ENCODE measurements at places on chromosomes 7 and 10. TPM values are rescaled to one million over a fixed set of nuclear protein-coding genes. Genes with fewer than 3 reads are reported as not detected.

The TYW1B gene
- total RNA-seq = 4.9 TPM

The TBC1D12 gene
- total RNA-seq = 28.2 TPM

GRCh38 chr10:122347170-122347841, 27.2 kb upstream of the PLEKHA1 start:
- H3K4me1 ChIP-seq = peaks cover 12% of the 10 kb centered on the region
- H3K27me3 ChIP-seq = no peaks in the 10 kb centered on the region
- no peak for DNase-seq
- no peak overlapping the region for H3K27ac ChIP-seq

The TMEM178B gene
- 7.7 TPM for total RNA-seq

DNA sequence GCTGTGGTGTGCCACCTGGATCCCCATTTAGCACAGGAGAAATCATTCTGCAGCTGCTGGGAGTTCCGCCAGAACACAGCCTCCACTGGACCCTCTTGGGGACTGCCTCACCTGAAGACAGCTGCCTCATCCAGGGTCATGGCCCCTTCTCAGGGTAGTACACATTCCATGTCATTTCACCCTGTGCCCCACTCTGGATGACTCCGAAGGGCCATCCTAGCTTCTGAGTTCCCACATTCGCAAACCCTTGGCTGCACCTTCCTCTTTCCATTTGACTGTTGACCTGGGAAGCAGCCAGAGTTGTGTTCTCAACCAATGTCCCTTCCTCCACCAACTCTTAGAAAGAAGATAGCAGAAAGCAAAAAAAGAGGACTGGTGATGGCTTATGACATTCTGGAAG, 125.6 kb upstream of the TBX20 start:
- no peak for DNase-seq
- no peak overlapping the region for H3K4me3 ChIP-seq
- no peaks in the 10 kb centered on the region for H3K27me3 ChIP-seq
- no peaks in the 10 kb centered on the region for H3K4me1 ChIP-seq

- no peak overlapping the region for H3K27ac ChIP-seq
- H3K4me3 ChIP-seq = no peak overlapping the region
- DNase-seq = no peak
- no peaks in the 10 kb centered on the region for H3K27me3 ChIP-seq
- H3K4me1 ChIP-seq = peaks cover 3% of the 10 kb centered on the region
These were observed 292.9 kb downstream of the PTEN start for GRCh38 chr10:88156341-88156740.

The RNF133 gene
- 1.0 TPM for total RNA-seq

- H3K27ac ChIP-seq = peak overlapping the region; percentile 99
- peak overlapping the region; percentile 64 for H3K4me3 ChIP-seq
- no peaks in the 10 kb centered on the region for H3K36me3 ChIP-seq
- DNase-seq = peak; percentile 62
These were observed 737 bp downstream of the ZMIZ1 start for GRCh38 chr10:79069325-79070080.

- peaks cover 4% of the 10 kb centered on the region for H3K4me1 ChIP-seq
- no peak overlapping the region for H3K4me3 ChIP-seq
- no peaks in the 10 kb centered on the region for H3K36me3 ChIP-seq
- H3K27ac ChIP-seq = no peak overlapping the region
- peak; percentile 20 for DNase-seq
These were observed 51.8 kb upstream of the PARD3 start for GRCh38 chr10:34866848-34867247.

DNA sequence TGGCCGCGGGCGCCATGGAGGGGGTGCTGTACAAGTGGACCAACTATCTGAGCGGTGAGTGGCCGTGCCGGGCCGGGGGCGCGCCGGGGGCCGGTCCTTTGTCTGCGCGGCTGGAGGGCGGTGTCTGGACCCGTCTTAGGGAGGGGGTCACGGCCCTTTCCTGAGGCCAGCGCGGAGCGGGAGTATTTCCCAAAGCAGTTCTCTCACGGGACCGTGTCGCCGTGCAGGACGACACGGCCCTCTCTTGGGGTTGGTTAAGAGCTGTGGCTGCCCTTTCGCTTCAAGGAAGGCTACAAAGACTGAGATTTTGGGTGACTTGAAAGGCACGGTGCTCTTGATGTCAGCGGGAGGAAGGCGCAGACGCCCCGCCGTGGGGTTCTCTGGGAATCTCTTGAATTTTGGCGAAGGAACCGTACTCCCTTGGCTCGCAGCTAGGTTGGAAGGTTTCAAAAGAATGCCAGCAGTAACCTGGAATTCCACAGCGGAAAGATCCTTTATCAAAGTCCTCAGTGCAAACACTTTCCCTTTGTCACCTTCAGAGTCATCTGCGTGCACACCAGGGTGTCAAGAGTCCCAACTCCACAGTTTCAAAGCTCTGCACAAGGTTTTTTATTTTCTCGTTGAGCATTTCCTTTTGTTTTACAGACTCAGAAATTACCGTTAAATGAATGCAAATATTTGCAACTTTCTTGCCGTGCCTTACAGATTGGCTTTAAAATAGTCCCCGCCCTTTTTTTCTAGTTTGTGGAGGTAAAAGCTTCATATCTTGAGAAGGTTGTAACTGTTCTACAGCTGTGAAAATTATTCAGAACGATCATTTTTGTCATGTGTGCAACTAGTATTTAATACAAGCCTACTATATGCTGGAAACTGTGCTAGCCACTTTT, 780 bp downstream of the PLEKHA8 start:
- no peaks in the 10 kb centered on the region for H3K36me3 ChIP-seq
- H3K27me3 ChIP-seq = no peaks in the 10 kb centered on the region
- H3K4me3 ChIP-seq = peak overlapping the region; percentile 89
- peak; percentile 60 for DNase-seq
- H3K27ac ChIP-seq = peak overlapping the region; percentile 96
- peaks cover 35% of the 10 kb centered on the region for H3K4me1 ChIP-seq

- H3K4me1 ChIP-seq = peaks cover 28% of the 10 kb centered on the region
- H3K36me3 ChIP-seq = no peaks in the 10 kb centered on the region
- no peak overlapping the region for H3K27ac ChIP-seq
- no peak for DNase-seq
These were observed 3.7 kb upstream of the ELFN1 start for GRCh38 chr7:1666317-1666822.

DNA sequence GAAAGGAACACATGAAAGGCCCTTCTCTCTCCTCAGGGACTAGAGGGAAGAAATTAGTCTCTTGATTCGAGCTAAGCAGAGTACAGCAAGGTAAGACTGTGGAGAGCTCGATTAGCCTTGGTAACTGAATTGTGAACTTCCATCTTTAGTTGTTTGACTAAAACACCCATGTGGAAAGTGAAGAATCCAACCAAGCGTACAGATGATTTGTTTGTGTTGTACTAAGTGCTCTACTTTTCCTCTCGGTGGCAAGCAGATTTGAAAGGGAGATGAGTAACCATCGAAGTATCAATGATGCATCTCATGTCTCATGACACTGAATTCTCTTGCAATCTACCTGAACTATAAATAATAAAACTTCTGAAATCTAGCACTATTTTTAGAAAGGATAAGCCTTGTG, 80.7 kb downstream of the FZD1 start:
- no peaks in the 10 kb centered on the region for H3K36me3 ChIP-seq
- no peak overlapping the region for H3K4me3 ChIP-seq
- peaks cover 55% of the 10 kb centered on the region for H3K4me1 ChIP-seq
- DNase-seq = no peak
- H3K27ac ChIP-seq = peak overlapping the region; percentile 47

DNA sequence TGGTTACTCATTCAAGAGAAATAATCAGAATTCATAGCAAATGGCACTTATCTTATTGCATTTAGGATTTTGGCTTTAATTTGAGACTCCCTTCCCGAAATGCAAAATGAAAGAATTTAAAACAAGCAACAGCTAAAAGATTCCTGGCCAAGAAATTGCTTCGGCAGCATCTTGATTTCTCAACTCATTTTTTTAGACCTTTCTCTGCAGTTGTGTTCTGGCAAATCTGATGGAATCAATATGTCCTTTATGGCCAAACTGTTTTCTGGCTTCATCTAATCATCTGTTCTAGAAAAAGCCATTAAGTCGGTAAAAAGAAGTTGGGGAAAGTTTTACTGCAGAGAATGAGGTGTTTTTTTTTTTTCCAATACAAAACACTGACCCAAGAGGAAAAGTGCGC, 172.1 kb downstream of the SLC16A9 start:
- peak overlapping the region; percentile 70 for H3K27ac ChIP-seq
- no peaks in the 10 kb centered on the region for H3K27me3 ChIP-seq
- peaks cover 7% of the 10 kb centered on the region for H3K4me1 ChIP-seq
- H3K36me3 ChIP-seq = no peaks in the 10 kb centered on the region

The AS3MT gene
- total RNA-seq = 9.8 TPM

DNA sequence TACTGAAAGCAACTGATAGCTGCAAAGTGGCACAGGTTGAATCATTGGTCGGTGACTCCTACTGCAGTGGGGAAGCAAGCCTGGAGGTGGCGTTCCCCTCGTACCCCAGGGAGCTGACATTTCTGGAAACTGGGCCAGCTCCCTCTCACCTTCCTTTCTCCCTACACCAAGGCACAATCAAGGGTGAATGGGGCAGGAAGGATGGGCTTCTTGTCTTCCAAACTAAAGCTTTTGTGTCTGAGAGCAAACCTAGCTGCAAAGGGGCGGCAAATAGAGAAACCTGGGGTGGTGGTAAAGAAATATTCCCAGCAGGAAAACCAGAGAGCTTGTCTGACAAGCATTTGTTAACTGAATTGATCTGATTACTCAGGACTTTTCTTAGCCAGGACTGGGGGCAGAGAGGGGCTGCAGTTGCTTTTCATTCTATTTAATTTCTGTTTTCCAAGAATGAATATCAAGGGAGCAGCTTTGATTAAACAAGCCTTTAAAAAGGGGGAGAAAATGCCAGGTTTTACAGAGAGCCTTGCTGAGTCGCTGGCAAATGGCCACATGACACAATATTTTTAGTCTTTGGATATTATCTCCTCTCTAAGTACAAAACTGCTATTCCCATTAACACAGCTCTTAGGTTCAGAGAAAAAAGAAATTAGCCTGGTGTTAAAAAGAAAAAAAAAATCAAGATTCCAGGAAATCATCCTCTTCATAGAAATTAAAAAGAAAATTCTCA, 27.8 kb downstream of the CDHR3 start:
- no peaks in the 10 kb centered on the region for H3K36me3 ChIP-seq
- no peak overlapping the region for H3K4me3 ChIP-seq
- H3K4me1 ChIP-seq = peaks cover 45% of the 10 kb centered on the region
- H3K27me3 ChIP-seq = no peaks in the 10 kb centered on the region
- no peak overlapping the region for H3K27ac ChIP-seq
- DNase-seq = peak; percentile 24

The NPS gene
- total RNA-seq = not detected

DNA sequence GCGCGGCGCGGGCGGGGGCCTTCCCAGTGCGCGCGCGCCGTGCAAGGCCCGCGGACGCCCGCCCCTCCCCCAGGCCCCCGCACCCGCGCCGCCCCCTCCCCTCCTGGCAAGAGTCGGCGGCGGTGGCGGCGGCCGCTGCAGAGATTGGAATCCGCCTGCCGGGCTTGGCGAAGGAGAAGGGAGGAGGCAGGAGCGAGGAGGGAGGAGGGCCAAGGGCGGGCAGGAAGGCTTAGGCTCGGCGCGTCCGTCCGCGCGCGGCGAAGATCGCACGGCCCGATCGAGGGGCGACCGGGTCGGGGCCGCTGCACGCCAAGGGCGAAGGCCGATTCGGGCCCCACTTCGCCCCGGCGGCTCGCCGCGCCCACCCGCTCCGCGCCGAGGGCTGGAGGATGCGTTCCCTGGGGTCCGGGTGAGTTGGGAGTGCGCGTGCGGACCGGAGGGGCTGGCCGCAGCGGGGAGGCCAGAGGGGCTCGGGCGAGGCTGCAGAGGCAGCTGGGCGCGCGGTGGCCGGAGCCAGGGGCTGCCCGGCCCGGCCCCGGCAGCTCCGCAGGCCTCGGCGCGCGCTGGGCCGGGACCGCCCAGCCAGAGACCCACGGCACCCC, at the start of gene BMPR1A:
TSS of gene BMPR1A (plus strand) at position 109 of the 602 bp plus-strand sequence. CDS start 119,400 bp downstream, outside the sequence.
- H3K4me3 ChIP-seq = peak within 1 kb of the TSS; percentile 77
- no peaks in the 10 kb centered on the region for H3K27me3 ChIP-seq
- peak within 1 kb of the TSS; percentile 99 for H3K27ac ChIP-seq
- peak; percentile 93 for DNase-seq
- H3K4me1 ChIP-seq = peaks cover 29% of the 10 kb centered on the region
- H3K36me3 ChIP-seq = no peaks in the 10 kb centered on the region

Measured in thyroid gland (tissue), 4 donors.